ENCODE measurements at places on chromosomes 1 and 21.

DNA sequence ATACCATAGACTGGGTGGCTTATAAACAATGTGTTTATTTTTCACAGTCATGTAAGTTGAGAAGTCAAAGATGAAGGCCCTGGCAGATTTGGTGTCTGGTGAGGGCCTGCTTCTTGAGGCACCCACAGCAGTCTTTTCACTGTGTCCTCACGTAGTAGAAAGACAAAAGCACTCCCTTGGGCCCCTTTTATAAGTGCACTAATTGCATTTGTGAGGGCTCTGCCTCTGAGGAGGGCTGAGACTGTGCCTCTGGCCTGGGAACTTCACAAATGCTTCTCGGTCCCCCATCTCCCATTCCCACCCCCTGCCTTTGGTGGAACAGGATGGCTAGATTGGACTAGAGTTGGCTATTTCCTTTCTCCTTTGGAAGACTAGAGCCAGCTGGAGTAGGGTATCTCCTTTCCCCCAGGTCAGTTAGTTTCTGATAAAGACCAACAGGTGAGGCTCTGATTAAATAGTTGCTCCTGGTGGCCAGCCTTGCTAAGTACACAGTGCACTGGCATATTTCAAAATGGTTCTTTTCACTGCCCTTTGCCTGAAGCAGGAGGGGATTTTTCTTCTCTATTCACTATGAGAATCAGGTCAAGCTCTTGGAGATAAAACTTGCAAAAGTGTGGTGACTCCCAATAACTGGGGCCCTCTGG is 82.9 kb downstream of the PLPPR4 start:
- H3K27ac ChIP-seq, result no peak overlapping the region
- H3K36me3 ChIP-seq, result no peaks in the 10 kb centered on the region
- H3K4me3 ChIP-seq, result no peak overlapping the region
- H3K4me1 ChIP-seq, result no peaks in the 10 kb centered on the region
- no peak for DNase-seq

DNA sequence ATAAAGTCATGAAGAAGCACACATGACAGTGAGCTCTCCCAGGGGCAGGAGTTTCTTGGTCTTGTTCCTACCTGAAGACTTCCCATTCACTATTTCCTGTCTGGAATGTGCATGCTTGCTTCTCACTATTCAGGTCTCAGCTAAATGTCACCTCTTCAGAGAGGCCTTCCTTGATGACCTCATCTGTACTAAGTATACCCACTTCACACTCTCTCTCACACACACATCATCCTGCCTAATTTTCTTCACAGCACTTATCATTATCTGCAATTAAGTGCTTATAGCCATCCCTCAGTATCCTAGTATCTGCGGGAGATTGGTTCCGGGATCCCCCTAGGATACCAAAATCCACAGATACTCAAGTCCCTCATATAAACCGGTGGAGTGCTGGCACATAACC is 146.4 kb upstream of the IVNS1ABP start:
- H3K4me3 ChIP-seq, result no peak overlapping the region
- no peak overlapping the region for H3K27ac ChIP-seq
- H3K27me3 ChIP-seq, result no peaks in the 10 kb centered on the region
- no peak for DNase-seq

DNA sequence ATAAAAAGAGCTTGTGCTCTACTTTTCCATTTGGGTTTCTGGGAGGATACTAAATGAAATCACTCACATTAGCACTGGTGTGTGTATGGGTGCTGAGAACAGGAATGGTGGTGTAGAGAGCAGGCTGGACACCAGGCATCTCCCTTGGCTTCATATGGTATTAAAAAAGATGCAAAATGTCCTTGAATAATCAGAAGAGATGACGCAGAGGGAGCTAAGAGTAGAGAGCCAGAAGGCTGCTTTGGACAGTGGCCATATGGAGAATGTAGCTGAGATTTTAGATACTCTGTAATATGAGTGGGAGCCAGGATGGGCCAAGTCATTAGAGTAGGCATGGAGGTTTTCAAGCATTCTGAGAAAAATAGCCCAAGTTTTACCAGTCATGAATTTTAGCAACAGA is 112.3 kb upstream of the ZRANB2 start:
- peaks cover 4% of the 10 kb centered on the region for H3K27me3 ChIP-seq
- H3K36me3 ChIP-seq, result no peaks in the 10 kb centered on the region
- no peak for DNase-seq
- H3K4me1 ChIP-seq, result no peaks in the 10 kb centered on the region

DNA sequence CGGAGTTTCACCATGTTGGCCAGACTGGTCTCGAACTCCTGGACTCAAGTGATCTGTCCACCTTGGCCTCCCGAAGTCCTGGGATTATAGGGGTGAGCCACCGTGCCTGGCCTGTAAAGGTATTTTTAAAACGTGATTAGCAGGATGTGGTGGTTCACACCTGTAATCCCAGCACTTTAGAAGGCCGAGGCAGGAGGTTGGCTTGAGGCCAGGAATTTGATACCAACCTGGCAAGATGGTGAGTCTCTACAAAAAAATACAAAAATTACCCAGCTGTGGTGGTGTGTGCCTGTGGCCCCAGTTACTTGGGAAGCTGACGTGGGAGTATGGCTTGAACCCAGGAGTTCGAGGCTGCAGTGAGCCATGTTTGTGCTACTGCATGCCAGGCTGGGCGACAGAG is 43.3 kb upstream of the SOD1 start:
- H3K36me3 ChIP-seq, result peaks cover 2% of the 10 kb centered on the region
- no peak for DNase-seq
- H3K27ac ChIP-seq, result no peak overlapping the region
- peaks cover 3% of the 10 kb centered on the region for H3K27me3 ChIP-seq

- H3K4me1 ChIP-seq, result no peaks in the 10 kb centered on the region
- H3K27ac ChIP-seq, result no peak overlapping the region
- H3K27me3 ChIP-seq, result no peaks in the 10 kb centered on the region
Observed at GRCh38 chr1:200588698-200589097, 31.9 kb downstream of the KIF14 start.

- H3K4me3 ChIP-seq, result peak overlapping the region; percentile 69
- peaks cover 36% of the 10 kb centered on the region for H3K27me3 ChIP-seq
- no peaks in the 10 kb centered on the region for H3K36me3 ChIP-seq
- DNase-seq, result peak; percentile 61
- peaks cover 14% of the 10 kb centered on the region for H3K4me1 ChIP-seq
Observed at GRCh38 chr21:38733972-38734546, 71.7 kb upstream of the ETS2 start.
